Hindlimb muscle (tissue), 1 donor: ENCODE measurements at places on chromosomes 2 and 18.

GRCh38 chr2:147086715-147087114, 758.1 kb upstream of the ACVR2A start:
- DNase-seq: no peak

GRCh38 chr2:31274401-31275075, 40.6 kb downstream of the EHD3 start:
- no peak for DNase-seq

GRCh38 chr2:46979571-46979979, 64.0 kb upstream of the MCFD2 start:
- DNase-seq: no peak

- DNase-seq: peak; percentile 36
Measured at GRCh38 chr2:17851731-17852585, 26.5 kb upstream of the KCNS3 start.

GRCh38 chr2:7573166-7573825, 656.1 kb downstream of the RNF144A start:
- DNase-seq: no peak

GRCh38 chr2:42804338-42804737, 12.0 kb upstream of the HAAO start:
- no peak for DNase-seq

- DNase-seq: no peak
Measured at GRCh38 chr18:60560071-60560470, 187.5 kb upstream of the MC4R start.

GRCh38 chr2:106982350-106982749, 96.4 kb upstream of the ST6GAL2 start:
- DNase-seq: no peak

DNA sequence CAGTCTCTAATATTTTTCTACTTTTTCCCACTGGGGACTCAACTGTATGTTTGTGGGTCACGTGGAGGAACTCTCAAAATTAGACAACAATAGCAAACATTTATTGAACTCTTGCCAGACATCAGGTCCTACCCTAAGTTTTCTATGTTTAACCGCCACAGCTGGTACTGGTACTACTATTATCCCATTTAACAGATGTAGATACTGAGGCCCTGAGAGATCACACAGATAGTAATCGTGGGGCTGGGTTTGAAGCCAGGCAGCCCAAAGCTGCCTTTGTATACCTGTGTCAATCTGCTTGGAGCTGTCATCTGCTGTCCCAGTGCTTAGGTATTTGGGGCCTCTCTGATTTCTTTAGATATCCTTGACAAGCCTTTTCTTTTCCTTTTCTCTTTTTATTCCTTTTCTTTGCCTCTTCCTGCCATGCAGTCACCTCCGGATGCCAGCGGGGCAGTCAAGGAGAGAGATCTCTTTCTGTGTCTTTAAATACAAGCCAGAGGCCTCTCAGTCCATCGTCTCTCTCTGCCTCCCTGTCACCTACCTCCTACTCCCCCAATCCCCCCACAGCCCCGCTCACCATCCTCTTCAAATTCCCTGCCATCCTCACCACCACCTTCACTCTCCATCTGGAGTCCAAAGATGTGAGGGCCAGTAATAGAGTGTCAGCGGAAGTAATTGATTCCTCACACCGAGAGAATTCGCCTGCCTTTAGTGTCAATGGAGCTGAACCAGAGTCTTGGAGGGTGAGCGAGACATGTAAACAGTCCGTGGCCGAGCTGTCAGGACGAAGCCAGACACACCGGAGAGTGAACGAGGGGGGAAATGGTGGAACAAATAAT, 23.4 kb downstream of the NRP2 start:
- DNase-seq: no peak

DNA sequence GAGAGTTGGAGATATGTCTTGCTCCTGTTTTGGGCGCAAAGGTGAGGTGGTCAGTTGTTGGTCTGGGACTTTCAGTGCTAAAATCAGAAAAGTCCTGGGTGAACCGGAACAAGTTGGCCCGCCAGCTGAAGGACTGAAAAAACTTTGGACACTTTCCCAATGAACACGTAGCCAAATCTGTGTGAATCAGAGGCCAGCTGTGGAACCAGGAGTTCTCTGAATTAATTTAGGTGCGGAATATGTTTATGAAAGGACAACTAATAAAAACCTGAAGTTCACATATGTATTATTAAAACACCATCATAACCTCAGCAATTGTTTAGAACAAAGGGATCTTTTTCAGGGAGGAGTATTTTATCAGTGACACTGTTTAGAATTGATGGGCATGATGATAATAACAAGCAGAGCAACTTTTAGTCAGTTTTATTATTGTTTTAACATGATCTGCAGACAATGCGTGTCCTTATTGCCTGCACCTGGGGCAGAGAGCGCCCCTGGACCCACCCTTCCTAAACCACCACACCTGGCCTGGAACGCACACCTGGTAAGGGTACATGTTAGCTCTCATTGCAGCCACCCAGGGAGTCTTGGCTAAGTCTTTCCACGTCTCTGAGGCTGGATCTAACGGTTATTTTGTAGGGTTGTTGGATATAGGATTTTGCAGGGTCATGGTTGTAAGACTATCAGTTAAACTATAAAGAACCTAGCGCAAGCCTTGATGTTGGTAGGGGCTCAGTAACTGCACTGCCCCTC, 9.9 kb upstream of the ODC1 start:
- DNase-seq: no peak

DNA sequence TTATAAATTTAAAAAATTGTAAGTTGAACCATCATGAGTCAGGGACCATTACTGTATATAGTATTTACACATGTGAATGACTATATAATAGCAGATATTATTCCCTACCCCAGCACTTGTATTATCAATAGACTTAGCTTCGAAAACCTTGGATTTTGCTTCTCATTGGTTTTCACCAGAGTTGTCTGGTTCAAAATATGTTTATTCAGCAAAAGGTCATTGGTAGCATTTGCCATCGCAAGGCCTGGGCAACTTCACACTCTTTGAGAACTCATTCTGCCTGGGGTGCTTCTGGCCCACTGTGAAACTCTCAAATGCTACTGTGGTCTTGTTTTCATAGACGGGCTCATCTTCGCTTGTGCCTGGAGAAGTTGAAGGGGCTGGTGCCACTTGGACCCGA, 20.1 kb downstream of the MXD1 start:
- DNase-seq: no peak
